ENCODE measurements at places on chromosomes 1 and 21.
A peak's percentile ranks its signal among the peaks of the same experiment; 100 is the strongest.

GRCh38 chr1:218810306-218810705 is 363.4 kb upstream of the LYPLAL1 start:
- ATAC-seq: no peak

- ATAC-seq: no peak
Measured at GRCh38 chr1:233097546-233097945, 147.1 kb downstream of the NTPCR start.

GRCh38 chr1:224543453-224543852 is 72.7 kb upstream of the CNIH3 start:
- peak; percentile 4 for ATAC-seq

- ATAC-seq: no peak
Measured at GRCh38 chr1:162381383-162381782, at the start of gene C1orf226. Gene C1orf226, plus strand, starts transcription at chr1:162381728. Its CDS starts 174 bp downstream, at chr1:162381902.

- peak; percentile 27 for ATAC-seq
Measured at GRCh38 chr1:69567652-69568420, at the start of gene LRRC7. Gene LRRC7, plus strand, starts transcription at chr1:69567922. Its CDS starts 718 bp downstream, at chr1:69568640.

DNA sequence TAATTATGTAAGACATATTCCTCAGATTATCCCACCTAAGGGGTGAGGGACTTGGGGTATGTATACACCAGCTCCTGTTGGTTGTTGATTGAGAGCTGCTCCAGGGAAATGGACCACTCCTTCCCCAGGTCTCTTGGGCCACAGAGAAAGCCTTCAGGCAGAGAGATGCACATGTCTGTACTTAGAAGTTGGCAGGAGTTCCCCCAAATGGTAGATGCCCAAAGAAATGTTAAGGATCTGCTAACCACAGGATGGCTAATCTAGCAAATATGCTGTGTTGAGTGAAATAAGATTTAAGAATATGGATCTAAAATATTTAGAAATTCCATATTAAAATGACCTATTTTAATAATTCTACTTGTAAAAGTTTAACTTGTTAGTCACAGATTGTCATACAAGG is 100.8 kb upstream of the DNAH14 start:
- no peak for ATAC-seq

DNA sequence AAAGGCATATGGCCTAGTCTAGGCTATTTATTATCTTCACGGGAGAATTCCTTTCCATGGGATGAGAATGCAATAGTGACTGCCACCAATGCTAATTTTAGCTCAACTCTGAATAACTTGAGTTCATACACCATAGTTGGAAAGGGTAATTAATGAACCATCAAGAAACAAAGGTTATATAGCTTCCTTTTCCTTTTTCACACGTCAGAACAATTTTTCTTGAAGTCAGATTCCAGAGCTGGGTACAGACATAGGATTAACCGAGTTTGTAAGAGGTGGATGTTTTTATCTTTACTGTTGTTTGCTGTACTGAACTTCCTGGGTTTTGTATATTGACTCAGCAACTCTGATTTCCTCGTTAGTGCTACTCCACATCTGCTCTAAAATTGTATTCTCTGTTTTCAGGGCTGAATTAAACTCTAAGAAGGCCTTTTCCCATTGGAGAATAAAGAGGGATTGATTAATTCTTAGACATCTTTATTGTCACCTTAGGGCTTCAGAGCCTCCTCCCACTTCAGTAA is 262.0 kb downstream of the NUF2 start:
- ATAC-seq: no peak

GRCh38 chr1:180899262-180899661 is 13.4 kb upstream of the KIAA1614 start:
- no peak for ATAC-seq

DNA sequence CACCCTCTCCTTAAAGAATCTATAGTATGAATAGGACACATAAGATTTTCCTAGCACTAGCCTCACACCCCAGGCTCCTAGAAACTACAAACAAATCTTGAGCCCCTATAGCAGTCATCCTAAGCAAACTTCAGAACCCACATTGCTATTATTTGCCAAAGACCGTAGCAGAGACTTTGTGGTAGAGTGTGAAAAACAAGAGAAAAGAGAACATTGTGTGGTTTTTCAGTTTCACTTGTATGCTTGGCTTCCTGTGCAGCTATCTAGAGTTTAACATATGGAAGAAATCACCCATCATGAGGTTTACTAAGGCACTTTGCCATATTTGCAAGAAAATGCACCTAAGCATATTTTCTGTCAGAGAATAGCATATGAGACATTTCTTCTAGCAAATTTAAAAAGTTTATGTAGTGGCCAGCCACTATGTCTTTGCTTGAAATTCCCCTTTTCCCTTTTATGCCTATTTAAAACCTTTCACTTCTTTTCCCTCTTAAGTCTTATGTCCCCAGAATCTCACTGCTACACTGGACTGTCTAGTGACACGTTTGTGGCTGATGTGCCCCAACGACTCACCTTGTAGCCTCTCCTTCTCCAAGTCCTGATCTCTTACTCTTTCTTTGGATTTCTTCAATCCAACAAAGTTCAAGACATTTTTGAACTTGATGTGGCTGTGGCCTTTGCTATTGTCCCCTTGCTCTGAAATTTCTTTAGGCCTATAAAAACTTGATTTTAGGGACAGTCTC is 25.6 kb downstream of the CCDC190 start:
- no peak for ATAC-seq

DNA sequence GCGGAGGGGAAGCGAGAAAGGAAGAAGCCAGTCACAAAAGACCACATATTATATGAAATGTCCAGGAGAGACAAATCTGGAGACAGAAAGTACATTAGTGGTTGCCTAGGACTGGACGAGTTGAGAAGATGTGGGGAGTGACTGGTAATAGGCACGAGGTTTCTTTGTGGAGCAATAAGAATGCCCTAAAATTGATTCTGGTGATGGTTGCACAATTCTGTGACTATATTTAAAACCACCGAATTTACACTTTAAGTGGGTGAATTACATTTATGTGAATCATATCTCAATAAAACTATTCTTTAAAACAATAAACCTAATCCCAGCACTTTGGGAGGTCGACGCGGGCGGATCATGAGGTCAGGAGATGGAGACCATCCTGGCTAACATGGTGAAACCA is 63.1 kb downstream of the ZNF281 start:
- ATAC-seq: no peak

GRCh38 chr1:47444562-47445465 is 7.0 kb downstream of the FOXD2 start:
- peak; percentile 48 for ATAC-seq

DNA sequence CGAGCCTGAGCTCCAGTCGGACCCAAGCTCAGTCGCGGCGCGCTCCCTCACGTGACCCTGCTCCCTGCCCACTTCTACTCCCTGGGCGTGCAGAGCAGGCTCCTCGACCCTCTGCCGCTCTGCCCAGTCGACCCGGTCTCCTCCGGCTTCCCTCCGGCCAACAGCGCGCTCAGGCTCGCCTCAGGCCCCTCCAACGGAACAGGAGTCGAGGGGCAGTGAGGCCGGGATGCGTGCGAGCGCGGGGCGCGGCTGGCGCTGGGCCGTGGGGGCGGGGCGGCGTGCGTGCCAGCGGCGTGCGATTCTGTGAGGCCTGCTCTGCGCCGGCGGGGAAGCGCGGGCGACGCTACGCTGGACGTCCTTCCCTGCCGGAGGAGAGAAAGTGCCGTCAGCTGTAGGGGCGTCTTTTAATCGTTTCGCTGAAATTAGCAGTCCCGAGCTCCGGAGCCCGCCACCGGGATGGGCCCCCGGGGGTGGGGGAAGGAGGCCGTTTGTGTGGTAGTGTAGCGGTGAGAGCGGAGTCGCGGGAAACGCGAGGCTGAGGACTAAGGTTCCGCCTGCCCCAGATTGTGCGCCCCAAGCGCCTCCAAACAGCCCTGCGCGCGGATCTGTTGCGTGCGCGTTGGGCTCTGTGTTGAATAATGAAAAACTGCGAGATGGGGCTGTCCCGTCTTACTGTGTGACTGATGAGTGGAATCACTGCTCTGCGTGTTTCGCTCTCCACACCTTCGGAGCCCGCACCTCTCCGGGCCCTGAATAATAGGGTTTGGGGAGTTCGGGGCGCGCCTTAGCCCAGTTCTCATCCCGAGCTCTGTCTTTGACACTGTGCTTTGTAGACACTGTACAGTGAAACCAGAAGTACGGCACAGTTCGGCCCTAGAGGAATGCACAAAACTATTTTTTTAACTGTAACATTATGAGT is at the start of gene ACBD6:
TSS of gene ACBD6 (minus strand) at position 217 of the 919 bp plus-strand sequence. CDS start 311 bp downstream, outside the sequence.
- ATAC-seq: peak; percentile 90

GRCh38 chr1:68205794-68206358 is 26.4 kb downstream of the WLS start:
- ATAC-seq: no peak

DNA sequence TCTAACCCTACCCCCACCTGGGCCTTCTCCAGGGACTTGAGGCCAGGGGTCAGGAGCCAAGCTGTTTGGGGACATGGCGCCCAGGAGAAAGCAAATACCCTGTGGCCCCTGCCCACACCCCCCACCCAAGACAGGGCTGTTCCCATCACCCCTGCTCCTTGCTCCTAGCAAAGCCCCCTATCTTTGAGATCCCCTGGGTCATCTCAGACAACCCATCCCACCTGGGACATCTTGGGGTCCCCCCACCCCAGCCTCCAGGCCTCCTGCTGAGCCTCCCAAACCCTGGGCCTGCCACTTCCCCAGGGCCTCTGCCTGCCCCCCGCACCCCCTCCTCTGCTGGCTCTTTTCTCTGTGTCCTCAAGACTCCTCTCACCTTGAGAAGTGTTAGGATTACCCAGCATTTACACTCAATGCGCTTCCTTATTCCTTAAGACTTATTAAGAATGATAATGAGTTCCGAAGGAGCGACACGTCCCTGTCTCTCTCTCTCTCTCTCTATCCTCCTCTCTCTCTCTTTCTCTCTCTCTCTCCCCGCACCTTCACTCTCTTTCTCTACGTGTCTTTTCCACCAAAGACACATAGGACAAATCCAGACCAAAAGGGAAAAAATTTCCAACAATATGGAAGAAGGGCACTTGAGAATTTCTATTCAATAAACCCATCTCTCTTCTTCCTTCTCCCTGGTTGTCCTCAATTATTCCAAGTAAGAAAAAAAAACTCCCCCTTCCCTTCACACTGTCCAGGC is 7.2 kb downstream of the CASZ1 start:
- no peak for ATAC-seq

- ATAC-seq: no peak
Measured at GRCh38 chr1:3638676-3639075, 11.2 kb downstream of the WRAP73 start.

GRCh38 chr1:118097622-118098348 is 87.2 kb downstream of the SPAG17 start:
- no peak for ATAC-seq

All from motor neuron (in vitro differentiated cells).